Hematopoietic multipotent progenitor cell treated with erythropoietin and hydrocortisone succinate and interleukin-3 and kit ligand, for 4 days (in vitro differentiated cells): ENCODE measurements at places on chromosomes 16 and 17.
A peak's percentile ranks its signal among the peaks of the same experiment; 100 is the strongest.

DNA sequence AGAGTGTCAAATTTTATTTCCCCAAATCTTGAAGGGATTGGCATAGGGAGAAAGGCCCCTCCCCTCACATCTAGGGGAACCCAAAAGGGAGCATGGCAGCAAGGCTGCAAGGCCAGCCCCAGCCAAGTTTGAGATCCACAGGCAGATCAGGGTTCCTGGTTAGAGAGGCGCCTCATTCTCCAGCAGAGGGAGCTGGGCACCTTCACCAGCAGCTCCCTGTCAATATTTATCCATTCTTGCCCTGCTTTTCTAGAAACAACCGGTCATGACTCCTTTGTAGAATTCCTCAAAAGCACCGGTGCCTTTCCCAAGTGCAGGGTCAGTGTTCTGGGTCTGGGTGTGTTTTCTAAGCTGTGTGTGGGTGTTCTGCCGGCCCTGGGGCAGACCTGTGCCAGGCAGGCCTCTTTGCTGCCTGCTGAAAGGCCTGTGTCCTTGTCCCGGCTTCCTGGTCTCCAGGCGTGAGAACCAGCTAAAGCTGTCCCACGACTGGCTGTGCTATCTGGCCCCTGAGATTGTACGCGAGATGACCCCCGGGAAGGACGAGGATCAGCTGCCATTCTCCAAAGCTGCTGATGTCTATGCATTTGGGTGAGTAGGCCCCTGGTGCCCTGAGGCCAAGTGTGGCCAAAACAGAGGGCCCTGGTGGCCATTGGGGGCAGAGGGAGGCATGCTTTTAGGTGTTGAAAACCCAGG, 21.2 kb upstream of the LGALS9 start:
- peak; percentile 79 for DNase-seq

DNA sequence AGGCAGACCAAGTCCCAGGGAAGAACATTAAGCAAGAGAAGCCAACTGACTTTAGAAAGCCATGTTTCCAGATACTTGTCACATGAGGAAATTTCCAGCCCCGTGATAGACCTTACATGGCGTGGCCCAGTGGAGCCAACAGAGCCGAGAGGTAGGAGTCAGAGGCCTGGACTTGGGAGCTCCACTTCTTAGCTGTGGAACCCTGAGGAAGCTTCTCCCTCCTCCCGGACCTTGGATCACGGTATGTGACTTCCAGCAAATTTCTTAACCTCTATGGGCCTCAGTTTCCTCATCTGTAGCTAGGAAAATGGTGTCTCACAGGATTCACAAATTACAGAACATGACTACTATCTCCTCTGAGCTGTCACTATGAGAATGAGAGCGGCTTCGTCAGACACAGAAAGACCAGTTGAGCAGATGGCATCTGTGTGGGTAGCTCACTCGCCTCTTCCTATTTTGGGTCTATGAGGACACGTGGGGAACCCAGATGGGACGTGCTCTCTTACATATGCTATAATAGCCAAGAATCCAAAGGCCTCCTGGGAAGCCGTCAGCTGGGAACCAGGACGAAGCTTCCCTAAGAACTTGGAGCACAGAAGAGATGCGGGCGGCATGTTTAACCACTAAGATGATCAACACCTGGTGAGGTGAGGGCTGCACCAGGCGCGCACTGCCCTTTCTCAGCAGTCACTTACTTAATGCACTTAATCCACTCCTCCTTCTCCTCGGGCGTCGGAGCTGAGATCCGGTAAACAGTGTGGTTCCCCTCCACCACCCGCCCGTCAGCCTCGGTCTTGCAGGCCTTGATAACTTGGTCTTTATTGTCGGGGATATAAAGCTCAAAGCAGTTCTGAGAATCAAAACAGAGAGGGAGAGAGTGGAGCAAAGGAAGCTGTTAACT, 102.3 kb downstream of the CYTH1 start:
- DNase-seq: no peak

DNA sequence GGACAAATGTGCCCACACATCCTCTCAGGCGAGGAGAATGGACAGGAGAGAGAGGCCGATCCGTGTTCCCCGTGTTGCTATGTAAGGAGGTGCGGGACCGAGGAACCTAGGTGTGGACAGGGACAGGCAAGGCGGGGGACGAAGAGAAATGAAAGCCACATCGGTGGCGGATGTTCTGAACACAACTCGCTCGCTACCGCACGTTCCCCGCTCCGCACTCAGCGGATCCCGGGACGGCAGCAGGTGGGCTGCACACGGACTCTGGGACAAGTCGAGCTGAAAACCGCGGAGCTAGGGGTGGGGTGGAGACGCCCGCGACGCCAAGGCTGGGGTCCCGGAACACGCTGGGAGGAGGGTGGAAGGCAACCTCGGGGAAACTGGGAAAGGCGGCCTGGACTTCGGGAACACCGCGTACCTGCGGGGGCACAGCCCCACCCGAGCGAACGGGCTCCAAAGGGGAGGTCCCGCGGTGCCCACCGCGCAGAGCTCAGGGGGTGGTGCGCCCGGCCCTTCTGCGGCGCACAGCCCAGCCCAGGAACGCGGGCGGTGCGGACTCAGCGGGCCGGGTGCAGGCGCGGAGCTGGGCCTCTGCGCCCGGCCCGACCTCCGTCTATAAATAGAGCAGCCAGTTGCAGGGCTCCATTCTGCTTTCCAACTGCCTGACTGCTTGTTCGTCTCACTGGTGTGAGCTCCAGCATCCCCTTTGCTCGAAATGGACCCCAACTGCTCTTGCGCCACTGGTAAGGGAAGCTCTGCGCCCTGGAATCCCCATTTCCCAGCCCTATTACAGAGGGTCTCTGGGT, at the start of gene MT1E:
Gene MT1E (plus strand): TSS at position 642 of the 803 bp plus-strand sequence. CDS start 71 bp downstream, at position 713.
- peak; percentile 83 for DNase-seq

GRCh38 chr17:8900626-8901585, 33.4 kb upstream of the PIK3R6 start:
- peak; percentile 72 for DNase-seq

DNA sequence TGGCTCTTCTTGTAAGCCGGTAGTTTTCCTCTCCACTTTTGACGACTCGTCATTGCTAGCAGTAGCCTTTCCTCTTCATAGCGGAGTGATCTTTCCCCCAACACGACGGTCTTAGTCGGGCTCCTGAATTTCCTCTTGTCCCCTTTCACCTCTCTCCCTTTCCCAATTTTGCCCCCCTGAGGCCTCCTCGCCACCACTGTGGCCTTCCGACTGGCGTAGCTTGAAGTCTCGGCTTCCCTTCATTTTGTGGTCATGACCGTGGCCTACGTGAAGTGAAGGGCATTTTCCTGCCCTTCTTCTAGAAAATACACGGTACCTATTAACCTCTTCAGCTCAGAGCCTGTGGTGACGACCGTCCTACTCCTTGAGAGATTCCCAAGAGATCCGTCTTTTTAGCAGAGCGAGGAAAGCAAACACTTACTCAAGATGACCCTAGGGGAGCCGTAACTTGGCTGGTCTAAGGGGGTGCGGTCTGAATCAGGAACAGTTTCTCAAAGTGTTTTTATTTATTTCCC, 787 bp downstream of the PRKAR1A start:
- DNase-seq: peak; percentile 44

DNA sequence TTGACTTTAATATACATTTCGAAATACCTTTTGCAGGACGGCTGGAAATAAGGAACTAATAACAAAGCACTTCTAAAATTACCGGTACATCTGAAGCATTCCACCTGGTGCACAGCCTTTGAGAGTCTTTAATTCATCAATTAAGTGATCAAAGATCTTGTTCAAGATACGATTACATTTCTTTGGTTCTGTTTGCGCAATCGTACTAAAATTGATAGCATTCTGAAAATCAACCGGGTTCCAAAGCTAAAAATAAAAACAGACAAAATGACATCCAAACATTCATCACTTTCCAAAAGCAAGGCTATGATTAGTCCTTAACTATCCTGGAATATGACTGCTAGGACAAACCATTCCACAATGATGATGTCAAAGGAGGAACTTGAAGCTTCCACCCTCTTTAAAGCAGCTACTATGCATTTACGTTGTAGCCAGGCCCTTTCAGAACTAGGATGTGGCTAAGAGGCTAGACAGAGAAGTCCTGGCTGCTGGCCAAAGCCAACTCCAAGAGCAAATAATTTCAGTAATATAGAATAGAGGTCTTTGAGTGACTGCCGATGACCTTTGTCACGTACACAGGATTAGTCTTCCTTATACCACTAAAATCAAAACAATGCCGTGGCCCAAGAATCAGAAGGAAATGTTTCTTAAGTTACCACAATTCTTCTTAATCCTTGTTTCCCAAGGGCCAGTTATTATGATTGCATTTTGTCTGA, 299.8 kb upstream of the PSMD7 start:
- DNase-seq: peak; percentile 3

GRCh38 chr17:81564778-81565177, 12.6 kb upstream of the FAAP100 start:
- DNase-seq: no peak

DNA sequence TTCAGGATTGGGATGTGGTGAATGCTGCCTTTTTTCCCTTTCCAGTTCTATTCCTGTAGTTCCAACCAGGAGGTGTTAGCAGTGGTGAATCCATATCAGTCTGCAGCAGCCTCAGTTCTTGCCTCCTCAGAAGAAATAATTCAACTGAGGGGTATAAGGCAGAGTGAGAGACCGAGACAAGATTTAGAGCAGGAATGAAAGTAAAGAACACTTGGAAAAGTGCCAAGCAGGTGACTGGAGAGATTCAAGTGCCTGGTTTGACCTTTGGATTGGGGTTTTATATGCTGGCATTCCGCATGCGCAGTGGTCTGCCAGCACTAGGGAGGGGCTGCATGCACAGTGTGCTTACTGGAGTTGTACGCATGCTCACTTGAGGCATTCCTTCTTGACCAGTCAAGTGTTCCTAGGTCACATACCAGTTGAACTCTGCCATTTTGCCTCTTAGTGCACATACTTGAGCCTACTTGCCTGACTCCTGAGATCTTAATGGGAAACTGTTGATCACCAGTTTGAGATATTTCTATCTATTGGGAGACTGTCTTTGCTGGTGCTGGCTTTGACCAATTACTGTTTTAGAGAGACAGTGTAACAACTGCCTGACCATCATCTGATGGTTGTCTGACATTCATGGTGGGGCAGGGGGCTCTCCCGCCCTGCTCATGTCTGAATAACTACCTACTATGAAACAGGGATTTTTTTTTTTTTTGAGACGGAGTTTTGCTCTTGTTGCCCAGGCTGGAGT, 680 bp upstream of the CCL15 start:
- no peak for DNase-seq

DNA sequence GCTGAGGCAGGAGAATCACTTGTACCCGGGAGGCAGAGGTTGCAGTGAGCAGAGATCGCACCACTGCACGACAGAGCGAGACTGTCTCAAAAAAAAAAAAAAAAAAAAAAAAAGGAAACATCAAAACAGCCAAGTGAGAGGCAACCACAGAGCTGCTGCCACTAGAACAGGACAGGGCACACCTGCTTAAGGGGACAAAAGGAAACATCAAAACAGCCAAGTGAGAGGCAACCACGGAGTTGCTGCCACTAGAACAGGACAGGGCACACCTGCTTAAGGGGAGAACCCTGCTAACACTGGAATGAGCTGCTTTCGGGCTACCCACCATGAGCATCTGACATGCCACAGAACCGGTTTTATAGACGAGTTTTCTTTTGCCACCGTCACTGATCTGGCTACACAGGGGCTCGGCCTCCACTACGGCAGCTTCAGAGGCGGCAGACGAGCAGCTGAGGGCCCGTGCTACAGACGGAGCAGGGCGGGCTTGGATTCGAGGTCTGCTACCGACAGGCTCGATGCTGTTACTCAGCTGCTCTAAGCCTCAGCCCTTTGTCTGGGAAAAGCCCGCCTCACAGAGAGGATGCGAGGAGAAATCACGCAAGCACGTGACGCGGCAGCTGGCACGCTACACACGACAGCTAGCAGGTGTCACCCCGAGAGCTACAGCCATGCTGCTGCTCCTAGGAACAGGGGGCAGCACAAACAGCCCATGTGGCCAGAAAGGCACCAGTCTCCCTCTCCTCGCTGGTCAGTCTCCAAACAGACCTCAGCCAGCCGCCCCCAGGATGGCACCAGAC, 2.0 kb downstream of the P4HB start:
- DNase-seq: no peak

DNA sequence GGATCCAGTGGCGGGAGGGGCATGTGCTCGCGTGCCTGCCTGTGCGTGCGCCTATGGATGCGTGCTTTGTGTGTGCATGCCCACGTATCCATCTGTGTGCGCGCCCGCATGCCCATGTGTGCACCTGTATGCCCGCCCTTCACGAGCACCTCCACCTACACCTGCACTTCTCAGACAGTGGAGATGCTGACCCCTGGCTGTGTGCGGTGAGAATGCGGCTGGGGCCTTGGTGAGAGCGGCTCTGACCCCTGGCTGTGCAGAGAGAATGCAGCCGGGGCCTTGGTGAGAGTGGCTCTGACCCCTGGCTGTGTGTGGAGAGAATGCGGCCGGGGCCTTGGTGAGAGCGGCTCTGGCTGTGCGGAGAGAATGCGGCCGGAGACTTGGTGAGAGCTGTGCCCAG, 33.9 kb downstream of the AXIN1 start:
- peak; percentile 42 for DNase-seq

- no peak for DNase-seq
Observed at GRCh38 chr17:62754631-62755030, 53.5 kb downstream of the MARCHF10 start.

GRCh38 chr17:65670667-65671371, 109.4 kb upstream of the AXIN2 start:
- DNase-seq: no peak

DNA sequence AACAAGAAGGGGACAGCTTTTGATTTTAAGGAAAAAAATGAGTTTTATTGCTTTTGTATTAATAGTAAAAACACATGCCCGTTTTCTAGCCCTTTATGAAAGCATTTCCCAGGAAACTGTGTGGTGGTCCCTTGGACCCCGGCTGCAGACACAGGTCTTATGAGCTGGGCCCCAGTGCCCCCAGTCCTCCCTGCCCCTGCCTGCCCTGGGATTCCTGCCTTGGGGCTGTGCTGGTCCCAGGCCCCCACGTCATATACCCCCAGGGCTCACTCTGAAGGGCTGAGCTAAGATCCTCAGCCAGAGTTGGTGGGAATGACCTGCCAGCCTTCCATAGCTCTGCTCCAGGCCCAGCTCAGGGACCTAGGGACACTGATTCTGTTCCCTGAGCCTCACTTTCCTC, 30.8 kb downstream of the GINS2 start:
- no peak for DNase-seq

GRCh38 chr17:63221939-63222338, 224.2 kb downstream of the CYB561 start:
- DNase-seq: peak; percentile 8

GRCh38 chr17:80353718-80354275, 61.2 kb upstream of the ENDOV start:
- no peak for DNase-seq
